ENCODE measurements at places on chromosomes 5 and 9.
A peak's percentile ranks its signal among the peaks of the same experiment; 100 is the strongest.

DNA sequence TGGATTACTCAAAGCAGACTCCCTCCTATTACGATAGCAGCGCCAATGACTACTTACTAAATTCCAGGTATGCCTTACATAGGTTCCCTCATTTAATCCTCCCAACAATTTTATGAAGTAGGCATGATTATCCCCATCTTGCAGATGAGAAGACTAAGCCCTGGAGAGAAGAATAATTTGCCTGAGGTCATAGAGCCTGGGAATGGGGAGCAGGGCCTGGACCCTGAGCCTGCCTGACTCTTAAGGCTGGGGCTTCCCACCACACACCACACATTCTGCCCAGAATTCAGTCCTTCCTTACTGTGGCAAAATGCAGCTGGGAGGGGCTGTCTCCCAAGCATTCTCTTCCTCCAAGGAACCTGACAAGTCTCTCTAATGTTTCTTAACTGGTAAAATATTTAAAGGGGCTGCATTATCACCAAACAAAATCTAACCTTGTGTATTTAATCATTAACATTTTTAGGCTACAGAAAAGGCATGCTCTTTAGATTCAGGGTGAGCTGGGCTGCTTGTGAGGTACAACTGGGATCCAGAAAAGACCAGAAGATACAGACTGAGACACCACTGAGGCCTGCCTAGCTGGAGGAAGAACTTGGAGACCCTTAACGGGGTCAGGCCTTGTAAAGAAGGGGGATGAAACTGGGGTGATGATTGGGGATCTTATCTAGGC, 26.1 kb downstream of the LHFPL2 start:
- no peak for DNase-seq

GRCh38 chr5:125323613-125324012, 577.2 kb upstream of the ZNF608 start:
- DNase-seq: no peak

DNA sequence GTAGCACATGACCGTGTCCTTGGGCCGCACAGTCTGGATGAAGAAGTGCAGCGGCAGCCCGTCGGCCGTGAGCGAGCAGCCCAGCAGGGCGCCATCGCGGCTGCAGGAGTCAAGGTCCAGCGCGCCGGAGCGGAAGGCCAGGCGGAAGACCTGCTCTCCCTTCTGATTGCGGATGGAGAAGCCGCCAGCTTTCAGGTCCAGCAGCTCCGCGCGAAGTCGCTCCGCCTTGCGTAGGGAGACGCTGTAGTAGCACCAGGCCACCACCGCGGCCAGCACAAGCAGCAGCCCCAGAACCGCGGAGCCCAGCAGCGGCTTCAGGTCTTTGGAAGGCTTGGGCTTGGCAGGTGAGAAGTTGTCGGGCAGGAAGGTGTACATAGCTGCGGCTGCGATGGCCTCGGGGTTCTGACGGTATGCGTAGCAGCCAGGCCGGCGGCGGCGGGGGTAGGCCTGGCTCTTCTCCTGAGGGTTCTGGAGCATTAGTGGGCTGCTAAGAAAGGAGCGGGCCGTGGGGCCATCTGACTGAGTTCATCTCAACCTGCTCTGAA, 4.2 kb downstream of the MYORG start:
- DNase-seq: no peak

DNA sequence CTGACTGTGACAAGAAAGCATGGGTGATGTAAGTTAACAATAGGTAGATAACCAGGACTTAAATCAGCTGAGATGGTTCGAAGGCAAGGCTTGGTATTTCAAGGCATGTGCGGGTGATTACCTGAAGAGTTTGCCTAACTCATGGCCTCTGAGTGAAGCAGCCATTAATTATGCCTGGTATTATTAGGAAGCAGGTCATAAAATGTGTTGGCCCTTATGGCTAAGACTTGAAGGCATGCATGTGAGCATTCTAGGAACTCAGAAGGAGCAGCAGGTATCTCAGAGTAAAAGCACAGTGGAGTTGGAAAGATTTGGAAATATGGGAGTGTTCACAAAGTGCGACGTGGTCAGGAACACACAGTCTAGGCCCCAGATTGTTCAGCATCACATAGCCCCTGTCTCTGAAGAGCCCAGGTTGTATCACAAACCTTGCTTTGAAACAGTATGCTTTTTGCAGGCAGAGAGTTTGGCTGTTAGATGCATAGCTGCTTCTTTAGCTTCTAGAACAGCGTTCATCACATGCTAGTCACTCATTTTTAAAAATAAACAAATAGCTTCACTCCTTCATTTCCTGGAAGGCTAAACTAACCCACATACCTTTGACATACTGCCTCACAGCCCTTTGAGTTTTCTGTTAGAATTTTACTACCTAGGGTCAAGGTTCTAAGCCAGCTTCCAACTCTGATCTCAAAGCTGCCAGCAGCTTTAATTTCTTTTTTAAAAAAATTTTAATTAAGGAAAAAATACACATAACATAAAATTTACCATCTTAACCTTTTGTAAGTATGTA, 2.1 kb downstream of the HEXB start:
- DNase-seq: no peak

- DNase-seq: no peak
Observed at GRCh38 chr5:104859437-104859836, 1296.8 kb upstream of the NUDT12 start.

DNA sequence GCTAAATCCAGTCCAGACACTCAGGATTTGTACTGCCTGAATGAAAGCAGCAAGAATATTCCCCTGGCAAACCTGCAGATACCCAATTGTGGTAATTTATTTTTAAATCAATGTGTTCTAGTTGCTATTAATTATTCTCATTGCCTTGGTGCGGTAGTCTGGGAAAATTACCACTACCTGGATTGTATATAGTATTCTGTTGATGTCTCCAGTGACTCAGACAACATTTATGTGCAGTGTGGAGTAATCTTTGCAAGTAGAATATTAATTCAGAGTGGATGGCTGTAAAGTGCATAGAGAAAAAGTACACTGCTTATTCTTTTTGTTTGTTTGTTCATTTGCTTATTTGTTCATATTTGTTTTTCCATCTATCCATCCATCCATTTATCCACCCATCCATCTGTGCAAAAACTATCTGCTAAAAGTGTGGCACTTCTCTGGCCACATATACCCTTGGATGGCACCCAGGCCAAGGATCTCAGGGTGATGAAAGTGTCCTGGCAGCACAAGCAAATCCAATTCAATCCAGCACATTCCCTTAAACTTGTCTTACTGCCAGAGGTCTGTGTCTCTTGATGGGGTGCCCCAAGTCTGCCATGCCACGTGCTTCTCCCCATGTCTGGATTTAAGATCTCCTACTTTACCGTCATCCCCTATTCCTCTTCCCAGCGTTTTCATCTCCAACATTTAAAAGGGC, 41.3 kb downstream of the NTRK2 start:
- DNase-seq: no peak

- no peak for DNase-seq
Observed at GRCh38 chr9:97076238-97076637, 37.3 kb upstream of the CTSV start.

- peak; percentile 87 for DNase-seq
Observed at GRCh38 chr5:140107312-140108092, 6.4 kb upstream of the PURA start.

DNA sequence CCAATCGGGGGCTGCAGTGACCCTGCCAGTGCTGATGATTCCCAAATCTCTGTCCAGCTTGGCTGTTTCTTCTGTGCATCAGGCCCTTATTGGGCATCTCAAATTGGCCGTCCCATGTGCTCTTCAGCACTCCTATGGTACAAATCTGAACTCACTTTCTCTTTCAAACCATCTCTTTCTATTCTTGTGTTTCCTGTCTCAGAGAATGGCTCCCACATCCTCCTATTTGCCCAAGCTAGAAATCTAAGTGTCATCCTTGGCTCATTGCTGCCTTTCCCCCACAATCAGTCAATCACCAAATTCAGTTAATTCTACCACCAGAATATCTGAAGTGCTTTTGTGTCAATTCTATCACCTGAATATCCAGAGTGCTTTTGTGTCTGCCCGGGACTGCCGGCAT, 336.6 kb downstream of the CWC27 start:
- DNase-seq: no peak

DNA sequence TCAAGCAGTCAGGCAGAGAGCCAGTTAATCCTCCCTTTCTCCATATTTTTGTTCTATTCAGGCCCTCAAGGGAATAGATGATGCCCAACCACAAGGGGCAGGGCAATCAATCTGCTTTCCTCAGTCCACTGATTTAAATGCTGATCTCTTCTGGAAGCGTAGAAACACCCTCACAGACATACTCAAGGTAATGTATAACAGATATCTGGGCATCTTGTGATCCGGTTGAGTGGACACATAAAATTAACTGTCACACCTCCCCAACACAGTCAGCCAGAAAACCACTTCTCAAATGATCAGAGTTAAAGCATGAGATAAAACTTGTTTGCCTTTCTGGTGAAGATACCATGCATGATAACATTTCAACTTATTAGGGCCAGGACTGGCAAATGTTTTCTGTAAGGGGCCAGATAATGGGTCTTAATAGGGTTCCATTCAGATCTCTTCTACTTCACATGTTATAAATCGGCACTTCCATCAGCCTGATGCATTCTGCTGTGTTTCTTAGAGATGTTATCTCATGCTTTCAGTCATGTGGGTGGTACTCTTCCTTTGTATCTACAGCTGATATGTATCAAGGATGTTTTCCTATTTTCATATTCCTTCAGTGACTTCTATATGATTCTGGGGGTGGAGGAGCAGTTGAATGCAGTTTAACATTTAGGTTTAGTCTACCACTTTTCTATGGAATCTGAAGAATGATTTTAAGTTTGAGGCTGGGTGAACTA, 58.9 kb upstream of the CNTLN start:
- DNase-seq: no peak

DNA sequence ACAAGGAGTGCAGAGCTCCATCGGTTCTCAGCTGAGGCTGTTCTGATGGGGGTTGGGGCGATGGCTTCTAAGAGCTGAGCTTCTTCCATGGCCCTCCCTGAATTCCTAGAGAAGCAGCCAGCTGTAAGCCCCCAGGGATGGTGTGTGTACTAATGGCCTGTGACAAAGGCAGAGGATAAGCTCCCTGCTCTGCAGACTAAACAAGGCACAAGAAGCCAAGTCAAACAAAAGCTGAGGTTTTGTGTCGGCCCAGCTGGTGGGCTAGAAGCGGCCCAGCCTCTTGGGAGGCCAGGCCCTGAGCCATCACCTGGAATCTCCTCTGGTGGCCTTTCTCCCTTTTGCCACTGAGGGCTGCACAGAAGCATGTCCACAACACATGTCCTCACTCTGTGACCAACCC, 75.0 kb upstream of the XPA start:
- DNase-seq: no peak

DNA sequence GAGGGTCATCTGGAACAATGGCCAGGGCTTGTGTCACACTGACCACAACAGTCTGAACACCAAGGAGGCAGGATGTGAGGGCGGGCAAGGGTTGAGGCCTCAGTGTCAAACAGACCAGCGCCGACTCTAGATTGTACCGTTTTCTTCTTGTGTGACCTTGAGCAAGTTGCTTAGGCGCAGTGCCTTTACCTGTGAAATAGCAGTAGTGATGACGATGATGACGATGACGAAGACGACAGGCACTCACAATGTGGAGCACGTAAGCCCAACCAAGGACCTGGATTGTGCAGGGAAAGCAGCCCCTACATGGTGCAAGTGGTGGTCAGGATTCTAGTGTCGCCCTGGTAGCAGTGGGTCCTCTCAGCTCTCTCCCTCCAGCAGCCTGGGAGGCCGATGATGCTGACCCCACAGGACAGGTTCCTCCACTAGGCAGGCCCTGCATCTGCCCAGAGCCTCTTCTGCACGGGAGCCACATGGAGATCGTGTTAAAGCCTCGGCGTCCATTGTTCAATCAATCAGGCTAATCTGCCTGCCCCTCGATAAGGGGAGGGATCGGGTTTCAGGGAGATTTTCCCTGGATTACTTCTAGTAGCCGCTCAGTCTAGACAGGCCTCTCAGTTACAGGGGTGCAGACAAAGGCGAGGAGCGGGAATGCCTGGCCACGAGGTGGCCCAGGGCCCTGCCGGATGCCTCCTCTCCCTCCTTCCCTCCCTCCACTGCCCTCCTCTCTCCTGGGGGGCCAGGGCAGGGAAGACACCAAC, 91.7 kb downstream of the MACROH2A1 start:
- no peak for DNase-seq

- DNase-seq: no peak
Observed at GRCh38 chr5:149273237-149273636, 1.6 kb downstream of the AFAP1L1 start.

- DNase-seq: no peak
Observed at GRCh38 chr5:149304195-149305078, 32.8 kb downstream of the AFAP1L1 start.

GRCh38 chr9:34133436-34133949, 7.0 kb upstream of the DCAF12 start:
- DNase-seq: no peak

- peak; percentile 70 for DNase-seq
Observed at GRCh38 chr5:157516626-157517325, 56.8 kb downstream of the NIPAL4 start.

DNA sequence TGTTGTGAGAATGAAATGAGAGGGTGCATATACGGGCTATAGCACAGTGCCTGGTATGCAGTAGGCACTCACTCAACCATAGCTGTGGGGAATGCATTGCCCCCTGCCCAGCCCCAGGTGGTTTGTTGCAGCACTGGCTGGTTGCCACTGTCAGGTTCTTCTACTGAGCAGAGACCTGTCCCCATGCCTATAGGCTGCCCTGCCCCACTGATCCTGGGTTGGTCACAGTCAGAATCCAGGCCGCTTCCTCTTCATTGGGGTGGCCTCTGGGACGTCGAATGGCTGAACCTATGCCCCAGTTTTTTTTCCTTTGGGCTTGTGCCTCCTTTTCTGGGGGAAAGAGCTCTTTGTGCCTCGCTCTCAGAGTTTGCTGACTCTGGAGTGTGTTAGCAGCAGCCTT, 74.6 kb downstream of the RGS3 start:
- DNase-seq: no peak

DNA sequence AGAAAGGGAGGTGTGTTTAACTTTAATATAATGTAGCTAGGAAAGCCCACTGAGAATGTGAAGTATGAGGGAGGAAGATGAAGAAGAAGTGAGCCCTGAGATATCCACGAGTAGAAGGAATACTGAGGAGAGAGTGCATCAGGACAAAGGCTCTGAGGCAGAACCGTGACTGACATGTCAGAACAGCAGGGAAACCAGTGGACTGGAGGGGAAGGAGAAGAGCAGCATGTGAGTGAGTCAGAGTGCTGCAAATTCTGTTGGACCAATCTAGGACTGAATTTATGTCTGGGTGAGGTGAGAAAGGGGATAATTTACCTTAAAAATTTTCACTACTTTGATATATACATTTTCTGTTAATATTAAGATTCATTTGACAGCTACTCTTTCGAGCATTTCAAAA, 110.3 kb downstream of the ST8SIA4 start:
- no peak for DNase-seq

Data from HTR-8/SVneo (cell line).